Breast epithelium (tissue), 4 donors: ENCODE measurements at places on chromosomes 5 and 9. TPM values are rescaled to one million over a fixed set of nuclear protein-coding genes. Genes with fewer than 3 reads are reported as not detected.

DNA sequence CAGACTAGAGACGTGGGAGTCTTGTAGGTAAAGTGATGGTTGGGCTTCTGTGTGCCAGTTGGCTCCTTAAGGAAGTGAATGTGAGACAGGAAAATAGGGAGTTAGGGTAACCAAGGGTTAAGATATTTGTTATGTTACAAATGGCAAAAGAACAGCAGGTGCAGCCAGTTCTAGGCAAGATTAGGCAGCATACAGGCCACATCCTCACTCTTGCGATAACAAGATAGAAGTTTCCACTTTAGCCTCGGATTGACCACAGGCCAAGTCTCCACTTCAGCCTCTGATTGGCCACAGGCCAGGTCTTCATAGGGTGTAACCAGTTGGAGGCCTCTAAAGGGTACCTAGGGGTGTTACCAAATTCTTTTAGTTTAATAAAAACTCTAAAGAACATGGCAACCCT lies 54.6 kb upstream of the ABCA1 start:
- DNase-seq = no peak

DNA sequence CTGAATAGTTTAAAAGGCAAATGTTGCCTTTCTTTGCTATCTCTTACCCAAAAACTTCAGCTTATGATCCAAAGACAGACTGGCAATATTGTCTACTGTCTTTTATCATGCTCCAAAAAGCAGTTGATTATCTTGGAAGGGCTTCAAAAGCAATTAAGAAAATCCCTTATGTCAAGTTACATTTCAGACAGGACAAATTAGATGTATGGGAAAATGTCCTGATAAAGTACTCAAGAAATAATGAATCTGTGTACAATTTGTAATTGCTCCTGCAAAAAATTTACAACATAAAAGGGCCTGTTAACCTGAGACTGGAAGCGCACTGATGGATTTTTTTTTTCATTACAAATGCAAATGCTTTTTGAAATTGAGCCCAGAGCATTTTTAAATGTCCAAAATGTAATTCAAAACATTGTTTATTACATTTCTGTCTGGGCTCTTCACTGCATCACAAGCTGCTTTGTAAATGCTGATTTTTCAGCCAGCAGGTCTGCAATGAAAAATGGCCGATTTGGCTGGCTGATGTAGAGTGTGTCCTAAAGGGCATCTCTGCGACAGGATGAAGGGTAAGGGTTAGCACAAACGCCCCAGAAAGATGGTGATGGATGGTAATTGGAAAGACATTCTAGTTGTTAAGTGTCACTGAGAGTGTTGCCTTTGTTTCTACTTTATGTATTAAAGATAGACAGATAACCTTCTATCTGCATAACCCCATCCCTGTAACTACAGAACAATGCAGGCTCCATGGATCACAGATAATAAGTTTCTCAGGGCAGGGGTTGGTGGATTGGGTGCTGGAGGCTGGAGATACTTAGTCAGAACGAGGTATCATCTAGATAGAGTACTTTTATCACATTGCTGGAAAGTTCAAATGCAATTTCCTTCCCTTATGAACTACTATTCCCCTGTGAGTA lies 27.0 kb downstream of the MAT2B start:
- DNase-seq = no peak

Gene RABEPK
- total RNA-seq = 17.9 TPM

DNA sequence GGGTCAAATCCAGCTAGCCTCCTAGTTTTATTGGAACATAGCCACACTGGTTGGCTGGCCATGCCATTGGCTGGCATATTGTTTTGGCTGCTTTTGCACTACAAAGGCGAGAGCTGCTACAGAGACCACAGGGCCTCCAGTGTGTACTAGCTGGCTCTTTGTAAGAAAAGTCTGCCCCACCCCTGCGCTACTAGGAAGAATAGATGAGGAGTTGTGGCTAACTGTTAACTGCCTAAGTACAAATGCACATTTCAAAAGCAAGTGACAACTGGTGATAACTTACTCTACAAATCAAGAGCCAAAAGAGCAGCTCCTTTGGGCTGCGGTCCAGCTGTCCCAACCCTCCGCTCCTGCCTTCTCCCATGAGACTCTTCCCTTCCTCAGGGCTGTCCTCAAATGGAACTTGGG lies 63.9 kb downstream of the SERINC5 start:
- DNase-seq = no peak

DNA sequence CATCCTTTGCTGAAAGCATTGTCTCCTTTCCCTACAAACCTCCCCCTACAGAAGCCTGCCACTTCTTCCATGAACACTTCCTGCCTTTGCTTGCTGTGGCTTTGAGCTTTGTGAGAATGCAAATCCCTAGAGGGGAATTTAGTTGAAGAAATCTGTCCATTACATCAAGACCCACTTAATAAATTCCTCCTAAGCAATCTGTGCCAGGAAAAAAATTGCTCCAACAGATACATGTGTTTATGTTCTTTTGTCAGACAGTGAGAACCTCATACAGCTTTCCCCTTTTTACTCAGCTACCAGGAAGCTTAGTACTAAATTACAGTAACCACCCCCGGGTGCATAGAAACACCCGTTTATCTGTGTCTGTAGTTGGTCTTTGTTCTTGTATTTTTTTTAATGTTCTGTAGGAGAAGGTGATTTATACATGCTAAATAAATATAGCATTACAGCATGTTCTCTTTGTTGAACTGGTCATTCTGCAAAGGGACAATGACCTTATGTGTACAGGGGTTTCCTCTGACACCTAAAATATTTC lies 43.9 kb downstream of the SH3TC2 start:
- no peak for DNase-seq

Gene MARCOL
- not detected for total RNA-seq

- DNase-seq = no peak
Measured at GRCh38 chr5:30041831-30042385, 1151.6 kb upstream of the CDH6 start.

Gene ELAVL2
- total RNA-seq = 0.66 TPM

Gene NCS1
- 3.2 TPM for total RNA-seq

DNA sequence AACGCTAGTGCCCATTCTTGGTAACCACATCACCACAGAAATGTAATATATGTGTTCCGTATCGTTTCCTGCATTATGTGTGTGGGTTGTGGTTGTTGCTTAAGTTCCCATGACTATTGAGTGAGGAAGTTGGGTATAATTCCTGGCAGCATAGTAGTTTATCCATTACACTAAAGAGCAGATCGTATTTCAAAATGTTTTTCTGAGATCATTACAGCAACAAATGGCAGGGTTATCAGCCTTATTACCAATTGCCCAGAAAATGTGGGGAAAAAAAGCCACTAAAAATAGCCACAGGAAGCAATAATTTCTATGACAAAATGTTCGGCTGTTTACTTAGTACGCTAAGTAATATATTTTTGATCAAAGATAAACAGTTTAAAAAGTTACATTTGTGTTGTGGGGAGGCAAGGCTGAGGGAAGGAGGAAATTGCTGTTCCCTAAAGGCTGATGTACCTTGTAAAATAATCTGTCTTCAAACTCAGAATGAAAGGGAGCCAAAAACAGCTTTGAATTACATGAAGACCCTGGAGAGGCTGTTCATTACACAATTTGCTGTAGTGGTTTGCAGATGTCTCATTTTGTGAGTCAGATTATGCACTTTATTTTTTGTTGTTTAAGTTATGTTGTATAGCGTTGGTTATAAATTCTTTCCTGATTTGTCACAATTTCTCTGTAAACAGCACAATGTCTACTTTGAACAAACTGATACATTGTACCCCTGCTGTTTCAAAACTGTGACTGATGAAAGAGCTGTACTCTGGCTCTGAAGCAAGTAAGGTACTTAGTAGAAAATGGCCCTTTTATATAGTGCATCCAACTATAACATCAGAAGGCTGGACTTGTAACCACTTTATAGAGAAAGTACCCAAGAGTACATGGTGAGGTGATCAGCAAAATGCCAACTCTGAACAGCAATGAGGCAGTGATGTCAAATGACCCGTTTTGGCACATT lies 1028.5 kb downstream of the NR2F1-AS1 start:
- DNase-seq = no peak

GRCh38 chr5:137306903-137307302 lies 192.2 kb downstream of the SPOCK1 start:
- no peak for DNase-seq

- no peak for DNase-seq
Measured at GRCh38 chr9:78026947-78027346, 4.7 kb downstream of the GNAQ start.

- no peak for DNase-seq
Measured at GRCh38 chr9:113026200-113026599, 14.2 kb upstream of the ZNF883 start.

Gene DMRT3
- total RNA-seq = 0.33 TPM

DNA sequence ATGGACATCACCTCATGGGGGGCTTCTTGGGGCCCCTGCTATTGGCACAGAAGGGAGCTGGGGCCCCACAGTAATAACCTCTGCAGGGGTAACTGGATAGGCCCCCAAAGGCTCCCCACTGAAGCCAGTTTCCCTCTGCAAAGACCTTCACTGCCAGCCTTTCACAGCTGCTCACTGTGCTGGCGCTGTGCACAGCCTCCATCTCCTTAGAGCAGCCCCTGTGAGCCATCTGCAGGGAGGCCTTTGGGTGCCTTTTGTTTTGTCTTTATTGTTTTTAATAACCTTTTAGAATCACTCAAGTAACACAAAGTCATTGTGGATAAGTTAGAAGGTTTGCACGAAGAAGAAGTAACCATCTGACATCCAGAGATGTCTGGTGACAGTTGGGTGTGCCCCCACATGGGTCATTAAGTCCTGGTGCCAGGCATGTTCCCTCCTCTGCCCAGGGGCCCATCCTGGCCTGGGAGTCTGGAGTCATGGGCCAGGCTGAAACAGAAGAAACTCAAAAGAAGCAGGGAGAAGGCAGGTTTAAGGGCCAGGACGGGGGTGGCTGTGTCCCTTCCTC lies 42.7 kb downstream of the NCS1 start:
- no peak for DNase-seq

- no peak for DNase-seq
Measured at GRCh38 chr5:43157068-43157467, 35.0 kb upstream of the NIM1K start.

GRCh38 chr9:120625222-120625621 lies 45.3 kb upstream of the CDK5RAP2 start:
- no peak for DNase-seq

Gene NUTM2F
- total RNA-seq = not detected

DNA sequence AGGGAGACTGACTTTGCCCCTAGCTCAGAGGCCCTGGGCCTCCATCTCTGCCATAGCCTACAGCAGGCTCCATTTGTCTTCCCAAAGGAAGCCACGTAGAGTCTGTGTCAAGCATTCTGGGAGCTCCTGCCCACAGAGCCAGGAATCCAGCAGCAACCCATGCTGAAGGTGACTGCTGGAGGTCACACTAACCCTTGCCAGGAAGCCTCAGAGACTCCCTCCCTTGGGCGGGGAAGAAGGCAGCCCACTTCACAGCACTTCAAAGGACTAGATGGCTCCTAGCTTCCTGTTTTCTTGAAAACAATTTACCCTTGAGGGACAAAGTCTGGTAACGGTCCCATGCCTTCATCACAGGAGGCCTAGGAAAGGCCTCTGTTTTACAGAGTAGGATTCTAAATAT lies 1.7 kb downstream of the CKMT2 start:
- DNase-seq = no peak

DNA sequence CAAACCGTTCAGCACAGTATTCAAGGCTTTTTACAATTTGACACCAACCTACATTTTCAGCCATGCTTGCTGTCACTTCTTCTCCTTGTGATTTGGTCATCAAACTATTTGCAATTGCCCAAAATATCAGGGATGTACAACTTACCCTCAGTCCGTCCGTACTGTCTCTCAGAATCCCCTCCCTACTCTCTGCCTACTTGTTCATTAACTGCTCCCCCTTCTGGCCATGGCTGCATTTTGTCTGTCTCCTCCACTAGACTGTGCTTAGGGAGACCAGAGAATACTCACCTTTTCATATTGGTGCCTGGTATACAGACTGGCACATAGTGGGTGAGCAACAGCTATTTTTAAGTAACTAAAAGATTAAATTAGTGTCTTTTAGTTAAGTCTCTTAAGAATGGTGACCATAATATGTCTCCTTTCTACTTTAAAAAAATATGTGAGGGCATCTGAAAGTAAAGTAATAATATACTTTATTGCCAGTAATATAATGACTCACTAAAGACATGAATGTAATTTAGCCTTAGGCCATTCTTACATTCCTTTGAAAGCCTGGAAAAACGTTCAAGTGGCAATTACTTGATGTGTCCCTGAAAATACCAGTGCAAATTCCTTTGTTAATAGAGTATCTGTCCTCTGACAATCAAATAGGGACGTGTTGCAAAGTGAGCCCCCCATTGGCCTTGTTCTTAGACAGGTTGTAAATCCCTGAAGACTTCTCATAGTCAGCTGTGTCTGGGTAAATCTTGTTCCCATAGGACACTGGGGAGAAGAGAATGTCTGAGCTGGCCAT lies 27.8 kb downstream of the PRLR start:
- DNase-seq = no peak

Gene BHMT2
- total RNA-seq = 63.7 TPM

DNA sequence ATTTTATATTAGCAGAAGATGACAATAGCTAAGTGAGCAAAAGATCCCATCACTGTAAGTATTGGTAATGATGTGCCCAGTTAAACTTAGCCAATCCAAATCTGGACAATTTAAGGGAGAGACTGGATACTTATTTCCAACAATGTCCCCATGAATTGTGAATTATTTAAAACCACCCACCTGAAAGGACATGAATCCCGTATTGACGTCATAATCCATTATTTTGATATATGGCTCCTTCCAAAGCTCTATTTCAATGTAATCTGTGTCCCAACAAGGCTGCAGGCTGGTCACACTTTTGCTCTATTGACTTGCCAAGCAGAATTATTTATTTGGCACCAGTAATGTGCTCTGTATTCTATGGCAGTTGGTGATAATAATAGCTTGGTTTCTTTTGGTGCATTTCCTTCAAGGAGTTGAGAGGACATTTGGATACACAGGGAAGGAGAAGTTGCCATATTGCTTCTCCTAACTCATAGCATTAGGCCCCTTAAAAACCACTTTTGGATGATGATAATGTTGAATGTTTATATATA lies 157.2 kb downstream of the NMUR2 start:
- no peak for DNase-seq

Gene FRMD3
- total RNA-seq = 14.1 TPM

DNA sequence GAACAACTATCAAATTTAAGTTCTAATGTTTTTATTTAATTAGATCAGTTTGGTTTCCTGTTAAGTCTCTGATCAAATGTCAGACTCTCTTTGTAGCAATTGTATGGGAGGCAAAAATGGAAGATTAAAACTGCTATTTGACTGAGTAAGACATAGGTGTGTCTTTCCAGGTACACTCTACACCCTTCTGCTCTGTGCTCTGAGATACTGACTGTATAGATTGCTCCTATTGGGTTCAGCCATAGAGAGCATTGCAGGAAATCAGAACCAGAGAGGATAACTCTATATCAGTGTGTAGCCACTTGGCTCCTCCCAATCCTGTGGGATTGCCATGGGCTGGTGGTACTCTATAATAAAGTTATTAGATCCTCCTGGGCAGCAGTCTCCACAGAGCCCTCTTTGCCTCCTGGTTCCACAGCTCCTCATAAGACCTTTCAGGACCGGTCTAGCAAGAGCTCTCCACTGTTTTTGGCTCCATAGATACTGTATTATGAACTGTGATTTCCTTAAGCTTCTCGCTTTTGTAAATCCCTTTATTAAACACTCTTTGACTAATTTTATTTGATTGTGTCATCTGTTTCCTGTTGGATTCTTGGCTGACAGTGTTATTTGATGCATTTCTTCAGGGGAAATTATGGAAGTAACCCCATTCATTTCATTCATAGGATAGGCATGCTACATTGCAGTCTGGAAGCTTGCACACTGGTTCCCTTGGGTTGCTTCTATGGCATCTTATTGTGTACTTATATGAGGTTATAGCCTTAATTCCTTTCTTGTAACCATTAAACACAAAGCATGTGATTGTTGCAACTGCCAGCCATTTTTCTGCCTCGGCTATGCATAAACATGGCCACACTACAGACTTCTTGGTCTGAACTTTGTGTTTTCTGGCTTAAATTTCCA lies 115.6 kb downstream of the VCAN start:
- no peak for DNase-seq
